ENCODE measurements at places on chromosomes 7 and 10.

DNA sequence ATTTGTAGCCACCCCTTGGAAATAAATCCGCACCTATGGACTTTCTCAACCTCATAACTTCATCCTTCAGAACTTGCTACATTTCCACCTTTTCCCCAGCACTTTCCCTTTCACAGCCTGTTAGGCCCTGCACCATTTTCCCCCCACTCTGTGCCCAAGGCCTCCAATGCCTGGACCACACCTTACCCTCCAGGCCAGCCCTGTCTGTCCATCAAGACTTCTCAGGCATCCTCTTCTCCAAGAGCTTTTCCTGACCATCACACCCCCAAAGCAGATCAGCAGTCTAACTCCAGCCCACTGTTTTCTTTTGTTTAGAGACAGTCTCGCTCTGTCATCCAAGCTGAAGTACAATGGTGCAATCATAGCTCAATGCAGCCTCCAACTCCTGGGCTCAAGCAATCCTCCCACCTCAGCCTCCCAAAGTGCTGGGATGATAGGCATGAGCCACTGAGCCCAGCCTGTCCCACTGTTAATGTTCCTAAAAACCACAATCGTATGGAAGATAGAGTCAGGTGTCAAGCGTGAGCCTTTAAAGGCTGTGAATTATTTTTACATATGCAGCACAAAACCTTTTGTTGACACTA, 116.8 kb downstream of the PARD3 start:
- DNase-seq, result no peak

GRCh38 chr7:76206633-76207032, 4.9 kb downstream of the SRRM3 start:
- DNase-seq, result no peak

DNA sequence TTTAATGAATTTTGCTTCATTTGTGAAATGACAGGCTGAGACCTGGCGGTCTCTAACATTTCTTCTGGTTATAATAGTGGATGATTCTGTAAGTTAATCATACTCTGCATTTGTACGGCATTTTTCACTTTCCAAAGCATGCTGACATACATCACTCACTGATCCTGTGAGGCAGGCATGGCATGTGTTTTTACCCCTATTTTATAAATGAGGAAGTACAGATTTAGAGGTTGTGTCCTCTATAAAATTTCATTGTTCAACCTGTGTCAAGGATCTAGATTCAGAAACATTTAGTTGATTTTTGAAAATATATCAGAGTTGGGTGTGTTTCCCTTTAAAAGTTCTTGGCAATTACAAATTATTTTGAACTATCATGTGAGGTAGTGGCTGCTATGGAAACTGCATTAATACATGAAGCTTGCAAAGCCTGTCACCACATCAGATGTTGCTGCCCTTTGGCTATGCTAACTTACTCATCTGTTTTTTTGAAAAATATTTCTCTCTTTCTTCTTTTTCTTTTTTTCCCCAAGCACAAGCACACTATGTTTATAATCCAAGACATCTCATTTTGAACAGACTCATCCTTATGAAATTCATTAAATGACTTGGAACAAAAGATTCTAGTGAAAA, 172.7 kb downstream of the GNAI1 start:
- no peak for DNase-seq

GRCh38 chr10:74334221-74334620, 183.2 kb downstream of the ADK start:
- DNase-seq, result no peak

DNA sequence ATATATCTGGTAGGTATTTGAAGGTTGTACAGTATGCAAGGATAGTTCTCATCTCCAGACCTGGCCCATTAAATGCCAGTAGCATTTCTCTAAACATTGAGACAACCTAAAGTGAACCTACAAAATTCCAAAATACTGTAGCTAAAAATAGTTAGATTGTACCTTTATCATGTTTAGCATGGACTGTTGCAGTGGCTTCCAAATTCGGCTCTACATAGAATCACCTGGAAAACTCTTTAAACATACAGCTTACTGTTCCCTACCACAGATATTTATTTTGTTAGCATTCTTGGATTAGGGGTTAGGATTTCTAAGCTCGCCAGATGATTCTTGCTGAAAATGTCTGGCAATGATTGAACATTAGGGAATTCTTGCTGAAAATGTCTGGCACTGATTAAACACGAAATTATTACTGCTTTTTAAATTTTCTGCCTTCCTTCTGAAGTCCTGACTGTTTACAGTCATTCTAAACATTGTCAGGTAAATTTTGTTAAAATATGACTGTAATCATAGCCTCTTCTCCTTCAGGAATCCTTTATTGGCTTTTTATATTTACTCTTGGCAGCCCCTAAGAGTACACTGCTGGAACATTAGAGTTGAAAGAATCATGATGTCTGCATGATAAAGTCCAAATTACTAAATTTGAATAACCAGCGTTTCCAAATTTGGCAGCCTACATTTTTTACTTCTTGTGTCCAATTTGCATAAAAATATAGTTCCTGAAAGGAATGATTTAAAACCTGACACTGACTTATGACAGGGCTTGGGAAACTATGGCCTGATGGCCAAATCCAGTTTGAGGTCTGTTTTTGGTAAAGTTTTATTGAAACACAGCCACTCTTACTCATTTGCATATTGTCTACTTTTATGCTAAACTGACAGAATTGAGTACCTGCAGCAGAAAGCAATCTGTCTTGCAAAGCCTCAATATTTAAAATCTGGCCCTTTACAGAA, 40.3 kb downstream of the SHOC2 start:
- no peak for DNase-seq

DNA sequence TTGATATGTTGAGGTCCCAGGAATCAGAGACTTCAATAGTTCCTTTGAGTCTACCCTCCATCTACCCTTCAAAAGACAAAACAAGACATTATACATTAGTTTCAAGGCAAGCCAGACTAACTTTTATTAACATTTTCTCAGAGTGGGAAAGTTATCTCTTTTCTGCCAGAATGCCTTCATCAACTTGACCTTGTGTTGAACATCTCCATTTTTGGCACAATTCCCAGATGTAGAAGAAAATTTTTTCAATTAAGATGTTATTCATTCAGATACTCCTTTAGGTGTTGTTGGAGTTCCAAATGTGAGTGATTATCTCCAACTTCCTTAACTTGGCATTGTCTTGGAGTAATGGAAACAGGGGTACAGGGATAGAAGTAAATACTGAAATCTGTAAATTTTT, 59.1 kb downstream of the NRF1 start:
- no peak for DNase-seq

GRCh38 chr7:8178353-8178752, 83.6 kb downstream of the ICA1 start:
- no peak for DNase-seq

DNA sequence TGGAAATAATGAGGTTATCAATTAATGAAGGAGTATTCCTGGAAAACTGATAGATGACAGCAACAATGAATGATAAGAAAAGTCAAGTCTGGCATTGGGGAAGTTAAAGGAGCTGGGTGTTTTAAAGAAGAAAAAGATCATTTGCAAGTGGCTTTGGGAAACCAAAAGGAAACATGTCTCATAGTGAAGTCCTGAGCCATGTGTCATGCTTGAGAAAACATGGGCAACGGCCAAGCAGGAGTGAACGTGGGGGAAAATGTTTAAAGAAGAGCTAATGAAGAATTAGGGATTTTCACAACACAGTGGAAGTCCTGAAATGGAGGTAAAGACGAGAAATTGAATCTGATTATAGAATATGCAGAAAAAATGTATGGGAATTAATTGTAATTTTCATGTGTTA, 1383.2 kb upstream of the CELF2 start:
- DNase-seq, result no peak

DNA sequence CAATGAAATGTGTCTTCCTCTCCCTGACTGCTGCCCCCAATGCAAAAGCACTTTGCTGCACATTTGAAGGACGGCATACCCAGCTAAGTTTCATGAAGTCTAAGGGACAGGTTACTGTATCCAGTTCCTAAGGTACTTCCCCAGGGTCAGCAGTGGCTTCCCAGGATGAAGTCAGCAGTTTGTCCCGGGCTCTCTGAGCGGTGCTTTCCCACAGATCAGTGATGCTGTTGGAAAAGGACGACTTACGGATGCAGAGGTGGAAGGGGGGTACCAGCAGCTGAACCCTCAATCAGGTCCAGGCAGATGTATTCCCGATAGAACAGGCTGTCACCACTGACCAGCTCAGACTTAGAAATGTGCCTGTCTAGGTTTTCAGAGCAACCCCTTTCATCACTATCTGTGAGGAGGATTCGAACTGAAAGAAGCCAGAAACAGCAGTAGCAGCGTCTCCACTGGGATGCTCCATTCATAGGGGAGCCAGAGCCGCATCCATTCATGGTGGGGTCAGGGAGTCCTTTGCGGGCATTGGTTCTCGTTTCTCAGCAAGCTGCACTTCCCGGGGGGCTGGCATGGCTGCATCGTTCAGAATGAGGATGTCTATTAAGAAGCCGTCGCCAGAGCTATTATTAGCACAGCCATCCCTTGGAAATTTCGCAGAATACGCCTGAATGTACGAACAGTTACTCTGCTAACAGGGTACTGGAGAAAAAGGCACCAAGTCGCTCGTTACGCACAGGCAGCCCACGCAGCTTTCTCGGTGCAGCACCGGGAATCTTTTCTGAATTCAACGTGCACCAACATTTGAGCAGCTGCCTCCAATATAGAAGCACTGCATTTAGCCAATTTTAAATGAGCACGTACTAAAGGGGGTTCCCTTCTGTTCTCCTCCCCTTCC, 303.7 kb downstream of the PRPF18 start:
- DNase-seq, result no peak

- no peak for DNase-seq
Measured at GRCh38 chr7:23067271-23067670, 38.3 kb upstream of the KLHL7 start.

DNA sequence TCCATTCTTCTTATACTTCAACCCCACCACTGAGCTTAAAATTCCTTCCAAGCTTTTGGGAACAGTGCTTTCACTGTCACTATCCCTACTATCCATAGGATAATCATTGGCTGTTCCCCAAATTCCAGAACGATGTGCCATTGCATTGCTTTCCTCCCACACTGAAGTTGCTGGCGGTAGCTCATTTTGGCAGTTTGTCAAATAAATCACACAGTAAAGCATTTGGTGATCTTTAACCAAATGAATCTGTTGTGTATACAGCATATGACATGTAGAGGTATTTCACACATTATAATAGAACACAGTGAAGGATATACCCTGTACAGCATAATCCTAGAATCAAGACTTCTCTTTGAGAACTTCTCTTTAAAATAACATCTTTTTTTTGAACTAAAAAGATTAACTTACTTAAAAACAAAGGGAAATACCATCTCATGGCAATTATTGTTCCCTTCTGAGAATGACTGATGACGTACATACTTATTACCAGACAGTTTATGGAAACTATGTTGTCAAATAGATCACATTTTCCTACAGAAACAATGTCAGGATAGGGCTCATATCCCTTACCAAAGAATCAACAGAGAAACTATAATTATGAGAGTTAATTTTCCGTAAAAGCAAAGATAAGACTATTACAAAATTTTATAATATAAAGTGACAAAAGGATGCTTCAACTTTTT, 93.6 kb downstream of the CTNNA3 start:
- DNase-seq, result no peak

GRCh38 chr7:150838965-150839650, 13.2 kb upstream of the AOC1 start:
- DNase-seq, result no peak

- DNase-seq, result no peak
Measured at GRCh38 chr7:539731-540411, 20.2 kb upstream of the PDGFA start.

DNA sequence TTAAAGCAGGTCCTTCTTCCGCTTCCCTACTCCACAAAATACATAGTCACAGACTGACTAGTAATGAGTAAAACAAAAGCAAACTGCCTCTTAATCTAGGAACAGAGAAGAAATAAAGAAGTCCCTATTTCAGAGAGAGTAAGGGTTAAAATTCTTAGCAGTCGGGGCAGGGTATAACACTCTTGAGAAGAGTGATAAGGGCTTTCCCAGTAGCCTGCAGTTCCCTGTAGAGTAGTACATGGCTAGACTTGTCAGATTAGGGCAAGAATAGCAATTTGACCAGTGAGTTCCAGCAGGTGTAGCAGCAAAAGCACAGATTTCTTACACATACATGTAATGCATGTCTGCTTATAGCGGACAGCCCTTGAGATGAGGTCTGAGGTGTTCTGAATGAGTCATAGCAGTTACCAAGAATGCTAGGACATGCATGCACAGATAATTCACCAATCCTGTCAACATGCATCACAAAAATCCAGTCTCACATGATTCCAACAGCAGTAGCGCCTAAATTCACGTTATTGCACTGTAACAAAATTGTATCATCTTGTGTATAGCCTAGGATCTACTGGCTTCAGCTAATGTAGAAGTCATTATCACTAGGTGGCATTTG, 40.7 kb downstream of the BTRC start:
- no peak for DNase-seq

DNA sequence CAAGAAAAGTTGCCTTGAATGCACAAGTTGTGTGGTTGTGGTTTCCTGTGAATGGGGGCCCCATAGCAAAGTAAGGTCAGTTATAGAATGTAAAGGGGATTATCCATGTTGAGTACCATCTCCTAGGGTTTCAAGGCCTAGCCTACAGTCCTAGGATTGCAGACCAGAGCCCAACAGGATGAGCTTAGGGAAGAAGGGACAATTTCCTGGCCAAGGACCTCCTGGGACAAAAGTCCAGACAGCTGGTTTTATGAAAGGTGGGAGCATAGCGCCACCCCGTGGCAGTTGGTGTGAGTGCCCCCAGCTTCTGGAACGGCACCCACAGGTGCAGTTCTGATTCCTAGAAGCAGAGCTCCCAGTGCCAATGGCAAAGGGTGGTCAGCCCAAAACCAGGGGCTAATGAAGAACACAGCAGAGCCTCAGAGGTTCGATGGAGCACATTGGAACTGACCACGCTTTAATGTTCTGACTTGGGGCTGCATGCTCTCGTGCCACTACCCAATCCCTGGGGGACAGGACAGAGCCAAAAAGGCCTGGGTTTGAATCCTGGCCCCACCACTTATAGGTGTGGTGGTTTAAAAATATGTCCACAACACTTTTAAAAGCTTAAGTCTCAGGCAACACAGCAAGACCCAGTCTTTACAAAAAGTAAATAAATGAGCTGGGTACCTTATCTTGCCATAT, 25.8 kb upstream of the TMEM120A start:
- DNase-seq, result peak; percentile 48

DNA sequence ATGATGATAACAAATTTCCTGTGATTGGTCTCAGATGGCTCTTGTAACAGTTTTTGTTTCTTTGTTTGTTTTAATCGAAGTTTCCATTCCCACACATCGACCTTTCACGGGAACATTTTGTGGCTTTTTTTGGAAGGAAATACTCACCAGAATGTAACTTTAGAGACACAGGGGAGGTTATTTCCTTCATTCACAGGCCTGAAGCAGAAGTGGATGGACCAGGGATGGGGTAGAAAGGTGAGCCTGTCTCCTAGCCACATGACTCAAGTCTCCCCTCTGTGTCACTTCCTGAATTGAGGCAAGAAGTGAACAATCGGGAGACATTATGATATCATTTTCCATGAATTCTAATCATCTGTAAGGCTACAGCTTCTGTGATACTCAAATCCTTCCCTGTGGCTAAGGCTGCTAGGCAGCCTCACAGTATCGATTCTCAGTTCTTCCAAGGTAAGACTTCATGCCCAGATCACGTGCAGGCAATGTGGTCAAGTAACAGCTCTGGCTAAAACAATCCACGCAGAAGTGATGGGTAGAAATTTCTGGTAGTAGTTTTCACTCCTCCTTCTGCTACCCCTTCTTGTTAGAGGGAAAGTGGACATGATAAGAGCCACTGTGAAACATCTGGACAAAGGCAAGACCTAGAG, 203.9 kb upstream of the NEBL start:
- no peak for DNase-seq

Data from NCI-H1092 (cell line).